ENCODE measurements at places on chromosomes 5 and 9.

- DNase-seq, result no peak
Observed at GRCh38 chr9:123642291-123643278, 286.6 kb downstream of the CRB2 start.

DNA sequence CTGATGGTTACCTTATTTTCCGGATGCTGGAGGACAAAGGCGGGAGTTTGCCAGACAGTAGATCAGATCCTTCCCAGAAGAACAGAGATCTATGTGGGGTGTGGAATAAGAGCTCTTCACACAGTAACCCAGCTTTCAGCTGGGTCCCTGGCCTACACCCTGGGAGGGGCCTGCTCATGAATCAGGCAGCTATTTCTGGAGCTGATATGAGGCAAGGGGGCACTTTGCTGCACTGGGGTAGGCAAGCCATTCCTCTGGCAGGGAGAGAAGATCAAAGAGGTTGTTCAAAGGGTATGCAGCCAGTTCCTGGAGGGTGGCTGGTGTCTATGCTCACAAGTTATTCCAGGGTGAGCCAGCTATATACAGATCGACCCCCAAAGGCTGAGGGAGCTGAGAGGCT is 48.6 kb downstream of the CYSTM1 start:
- no peak for DNase-seq

DNA sequence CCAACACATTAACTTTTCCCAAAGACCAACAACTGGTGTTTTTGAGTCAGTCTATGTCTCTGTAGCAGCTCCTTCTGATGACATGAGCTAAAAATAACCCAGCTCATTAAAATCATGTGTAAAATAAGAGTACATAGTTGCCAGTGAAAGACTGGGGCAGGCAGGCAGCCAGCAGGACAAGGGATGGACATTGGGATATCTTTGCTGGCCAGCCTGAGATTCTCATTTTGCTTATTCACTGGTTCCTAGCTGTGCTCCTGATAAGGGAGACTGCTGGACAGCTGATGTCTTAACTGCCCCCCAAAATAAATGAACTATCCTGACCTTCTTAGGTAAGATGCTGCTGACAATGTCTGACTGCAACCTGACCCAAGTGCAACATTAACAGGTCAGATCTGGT is 33.9 kb downstream of the EPB41L4B start:
- DNase-seq, result no peak

DNA sequence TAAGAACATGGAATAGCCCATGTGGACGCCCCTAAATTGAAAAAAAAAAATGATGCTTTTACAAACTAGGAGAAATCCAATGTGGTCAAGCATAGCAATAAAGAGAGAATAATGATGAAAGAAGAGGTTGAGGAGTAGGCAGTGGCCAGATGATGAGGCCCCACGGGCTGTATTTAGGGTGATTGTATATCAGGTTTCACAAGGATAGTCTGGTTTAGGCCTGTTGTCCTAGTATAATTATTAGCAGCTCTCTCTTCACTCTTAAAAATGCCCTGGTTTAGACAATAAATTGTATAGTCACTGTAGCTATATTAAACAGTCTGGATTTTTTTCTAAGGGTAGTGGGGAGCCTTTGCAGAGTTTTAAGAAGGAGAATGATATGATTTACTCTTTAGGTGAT is 102.4 kb upstream of the PRRC1 start:
- DNase-seq, result no peak

- DNase-seq, result no peak
Observed at GRCh38 chr5:39169081-39169480, 50.3 kb downstream of the FYB1 start.
